AG10803 (cell line): ENCODE measurements at places on chromosomes 2 and 18.

- DNase-seq = no peak
Measured at GRCh38 chr18:54557958-54558357, 33.1 kb upstream of the DYNAP start.

GRCh38 chr18:47286776-47287410 lies 35.4 kb upstream of the SKOR2 start:
- no peak for DNase-seq

DNA sequence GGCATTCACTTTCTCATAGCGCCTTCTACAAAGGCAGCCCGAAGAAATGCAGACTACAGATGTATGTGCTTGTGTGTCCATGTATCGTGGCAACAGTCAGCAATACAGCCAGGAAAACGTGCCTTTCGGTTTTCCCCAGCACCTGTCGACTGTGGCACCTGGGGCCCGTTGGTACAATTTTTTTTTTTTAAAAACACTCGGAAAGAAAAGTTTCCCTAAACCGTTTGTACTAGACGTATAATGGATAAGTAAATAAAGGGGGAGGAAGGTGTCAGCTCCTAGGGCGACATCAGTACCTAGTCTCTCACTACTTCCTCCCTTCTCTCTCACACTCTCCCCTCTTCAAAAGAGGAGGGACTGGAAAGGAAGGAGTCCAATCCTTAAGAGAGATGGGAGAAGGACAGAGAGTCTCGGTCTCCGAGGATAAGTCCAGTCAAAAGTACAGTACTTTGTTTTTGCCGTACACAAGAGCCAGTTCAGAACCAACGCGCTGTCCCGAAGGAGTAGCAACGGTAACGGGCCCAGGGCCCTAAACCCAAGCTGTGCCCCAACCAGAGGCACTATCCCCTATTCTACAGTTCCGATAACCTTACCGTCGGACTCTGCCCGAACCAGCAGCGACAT lies 759 bp downstream of the PPP4R3B start:
- DNase-seq = peak; percentile 68

- no peak for DNase-seq
Measured at GRCh38 chr18:54983791-54984190, 24.5 kb upstream of the CCDC68 start.

GRCh38 chr18:24914171-24914525 lies 437.8 kb downstream of the ZNF521 start:
- DNase-seq = no peak

DNA sequence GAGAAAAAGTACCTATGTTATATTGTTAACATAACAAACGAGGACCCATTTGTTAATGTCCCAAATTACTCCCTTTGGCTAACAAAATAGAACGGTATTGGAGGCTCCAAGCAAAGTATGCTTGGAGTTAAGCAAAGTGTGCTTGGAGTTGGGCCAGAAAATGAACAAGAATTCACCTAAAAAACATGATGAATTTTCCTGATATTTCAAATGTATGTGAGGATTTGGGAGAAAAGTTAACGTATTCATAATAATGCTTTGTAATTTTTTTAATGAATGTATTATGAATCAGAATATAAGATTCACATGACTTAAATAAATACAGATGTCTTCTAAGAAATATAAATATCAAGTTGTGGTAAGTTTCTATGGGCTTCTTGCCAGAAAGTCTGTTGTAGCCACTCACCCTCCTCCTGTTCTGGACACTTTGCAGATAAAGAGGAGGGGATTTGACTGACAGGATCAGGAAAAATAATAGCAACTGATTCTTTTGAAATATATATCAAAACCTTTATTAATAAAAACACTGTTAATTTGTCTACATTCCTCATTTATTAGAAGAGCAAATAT lies 423.7 kb upstream of the MMADHC start:
- no peak for DNase-seq

DNA sequence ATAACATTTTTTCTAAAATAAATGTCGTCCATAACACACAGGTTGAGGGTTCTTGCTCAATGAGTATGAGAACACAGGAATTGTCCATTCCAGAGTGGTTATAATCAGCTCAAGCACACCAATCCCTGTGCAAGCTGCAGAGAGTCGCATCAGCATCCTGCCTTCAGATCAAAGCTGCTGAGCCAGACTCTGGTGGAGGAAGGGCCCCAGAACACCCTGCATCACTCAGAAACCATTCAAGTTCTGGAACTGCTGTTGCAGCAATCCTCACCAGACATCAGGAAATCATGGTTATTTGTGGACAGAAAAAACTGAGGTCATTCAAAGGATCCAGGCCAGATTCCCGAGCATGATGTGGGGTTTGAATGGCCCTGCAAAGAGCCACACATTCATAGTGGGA lies 44.5 kb downstream of the DNER start:
- DNase-seq = no peak

DNA sequence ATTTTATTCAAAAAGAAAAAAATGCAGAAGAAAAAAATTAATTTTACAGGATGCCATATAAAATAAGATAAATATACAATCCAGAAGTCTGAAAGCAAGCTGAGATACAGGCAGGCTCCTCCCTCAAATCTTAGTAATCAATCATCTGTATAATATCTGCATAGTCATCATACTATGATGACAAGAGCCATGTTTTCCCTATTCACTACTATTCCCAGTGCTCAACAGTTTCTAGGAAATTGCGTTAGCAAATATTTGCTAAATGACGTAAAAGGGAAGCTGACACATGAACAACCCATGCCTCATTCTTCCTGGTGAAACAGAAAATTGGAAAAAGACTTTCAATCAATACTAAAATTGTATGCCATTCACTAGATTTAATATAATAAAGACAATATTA lies 793.2 kb downstream of the SUCLG1 start:
- peak; percentile 34 for DNase-seq

- DNase-seq = no peak
Measured at GRCh38 chr2:109434351-109434750, 179.4 kb downstream of the SEPTIN10 start.

DNA sequence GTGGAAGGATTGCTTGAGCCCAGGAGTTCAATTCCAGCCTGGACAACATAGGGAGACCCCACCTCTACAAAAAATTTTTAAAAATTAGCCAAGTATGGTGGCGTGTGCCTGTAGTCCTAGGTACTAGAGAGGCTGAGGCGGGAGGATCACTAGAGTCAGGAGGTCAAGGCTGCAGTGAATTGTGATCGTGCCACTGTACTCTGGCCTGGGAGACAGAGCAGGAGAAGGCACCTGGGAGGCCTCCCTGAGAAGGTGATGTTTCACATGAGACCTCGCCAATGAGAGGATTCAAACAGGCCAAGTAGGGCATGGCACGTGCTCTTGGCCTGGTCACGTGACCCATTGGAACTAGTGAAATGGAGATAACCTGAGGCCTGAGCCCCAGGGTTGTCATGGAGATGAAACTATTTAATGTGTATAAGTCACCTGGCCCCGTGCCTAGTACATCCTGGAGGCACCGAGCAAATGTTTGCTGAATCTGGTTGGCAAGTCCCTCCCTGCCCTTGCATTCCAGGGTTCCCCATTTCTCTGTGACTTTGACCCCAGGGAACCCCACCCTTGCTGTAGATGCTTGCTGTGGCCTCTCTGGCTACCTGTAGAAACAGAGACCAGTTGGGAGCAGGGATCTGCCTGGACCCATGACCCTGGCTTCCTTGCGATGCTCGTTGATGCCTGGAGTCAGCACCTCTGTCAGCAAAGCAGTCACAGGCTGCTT lies 26.1 kb upstream of the ROCK2 start:
- no peak for DNase-seq

- DNase-seq = no peak
Measured at GRCh38 chr2:178188466-178188865, 5.8 kb upstream of the OSBPL6 start.

GRCh38 chr18:47736376-47737140 lies 193.9 kb downstream of the SMAD2 start:
- DNase-seq = no peak

DNA sequence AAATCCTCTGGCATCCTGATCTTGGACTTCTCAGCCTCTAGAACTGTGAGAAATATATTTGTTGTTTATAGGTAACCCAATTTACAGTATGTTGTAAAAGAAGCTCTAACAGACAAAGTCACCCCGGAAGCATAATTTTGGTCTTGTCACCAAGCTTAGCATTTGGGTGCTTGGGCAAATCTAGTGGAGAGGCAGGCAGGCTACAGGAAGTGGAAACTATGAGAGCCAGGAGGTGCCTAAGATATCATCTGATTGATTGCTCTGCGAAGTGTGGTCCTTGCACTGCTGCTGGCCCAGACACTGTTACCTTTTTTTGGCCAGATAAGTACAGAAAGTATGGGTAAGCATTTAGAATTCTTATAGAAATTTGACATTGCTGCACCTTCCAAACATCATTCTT lies 102.9 kb downstream of the CDC42EP3 start:
- DNase-seq = no peak

- no peak for DNase-seq
Measured at GRCh38 chr18:32280188-32280783, 90.4 kb downstream of the MEP1B start.

DNA sequence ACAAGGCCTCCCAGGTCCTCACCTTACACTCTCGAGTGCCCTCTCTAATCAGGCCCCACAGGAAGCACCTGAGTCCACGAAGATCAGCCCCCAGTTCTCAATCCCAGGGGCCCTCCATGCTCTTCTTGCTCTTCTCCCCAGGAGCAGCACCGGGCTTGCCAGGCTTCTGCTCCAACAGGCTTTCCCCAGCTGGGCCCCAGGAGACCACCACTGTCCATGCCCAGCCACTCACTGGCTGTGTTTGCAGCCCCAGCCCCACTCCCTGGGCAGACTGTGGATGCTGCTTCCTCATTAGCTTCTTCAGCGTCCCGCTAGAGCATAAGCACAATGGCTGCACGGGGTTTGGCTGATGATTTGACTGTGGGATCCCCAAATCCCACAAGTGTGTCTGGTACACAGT lies 781.9 kb downstream of the GALR1 start:
- no peak for DNase-seq

DNA sequence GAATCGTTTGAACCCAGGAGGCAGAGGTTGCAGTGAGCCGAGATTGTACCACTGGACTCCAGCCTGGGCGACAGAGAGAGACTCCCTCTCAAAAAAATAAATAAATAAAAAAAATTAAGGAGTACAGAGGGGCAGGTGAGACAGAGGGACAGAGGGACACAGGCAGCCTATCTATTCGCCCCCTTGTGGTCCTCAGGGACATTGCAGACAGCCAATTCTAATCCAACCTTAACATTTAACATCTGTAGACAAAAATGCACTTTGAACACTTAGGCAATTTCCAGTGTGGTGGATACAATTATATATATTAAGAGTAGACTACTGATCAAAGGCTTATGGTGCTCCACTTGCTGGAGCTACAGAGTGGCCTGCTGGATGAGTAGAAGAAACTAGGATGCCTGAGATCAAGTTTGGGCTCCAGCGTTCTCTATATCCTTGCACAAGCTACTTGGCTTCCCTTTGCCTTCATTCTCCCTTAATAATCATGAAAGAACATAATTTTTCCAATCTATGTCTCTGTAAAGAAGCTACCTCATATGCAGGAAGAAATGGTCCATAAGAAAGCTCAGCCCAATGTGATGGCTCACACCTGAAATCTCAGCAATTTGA lies 8.2 kb upstream of the SMARCAL1 start:
- DNase-seq = peak; percentile 47

DNA sequence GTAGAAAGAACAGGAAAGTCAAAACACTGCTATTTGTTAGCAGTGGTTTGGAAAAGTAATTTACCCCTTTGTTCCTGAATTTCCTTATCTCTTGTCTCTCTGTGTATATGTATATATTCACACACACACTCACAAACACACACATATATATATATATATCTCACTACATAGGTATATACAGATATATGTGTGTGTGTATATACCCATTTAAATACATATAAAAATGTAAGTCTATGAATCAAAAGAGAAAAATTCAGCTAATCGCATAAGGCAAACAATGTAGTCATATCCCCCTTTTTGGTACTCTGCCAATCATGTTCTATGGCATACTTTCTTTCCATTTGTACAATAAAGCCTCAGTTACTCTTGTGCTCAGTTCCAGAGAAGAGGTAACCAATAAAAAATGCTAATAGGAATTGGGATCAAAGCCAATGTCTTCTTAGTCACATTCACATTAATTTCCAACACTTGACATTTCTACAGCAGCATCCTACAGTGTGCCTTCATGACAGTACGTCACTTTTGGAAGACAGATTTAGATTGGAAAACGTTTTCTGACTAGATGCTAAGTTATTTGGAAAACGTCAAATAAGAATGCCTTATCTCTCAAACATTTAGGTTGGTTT lies 94.6 kb downstream of the MC4R start:
- DNase-seq = peak; percentile 13

DNA sequence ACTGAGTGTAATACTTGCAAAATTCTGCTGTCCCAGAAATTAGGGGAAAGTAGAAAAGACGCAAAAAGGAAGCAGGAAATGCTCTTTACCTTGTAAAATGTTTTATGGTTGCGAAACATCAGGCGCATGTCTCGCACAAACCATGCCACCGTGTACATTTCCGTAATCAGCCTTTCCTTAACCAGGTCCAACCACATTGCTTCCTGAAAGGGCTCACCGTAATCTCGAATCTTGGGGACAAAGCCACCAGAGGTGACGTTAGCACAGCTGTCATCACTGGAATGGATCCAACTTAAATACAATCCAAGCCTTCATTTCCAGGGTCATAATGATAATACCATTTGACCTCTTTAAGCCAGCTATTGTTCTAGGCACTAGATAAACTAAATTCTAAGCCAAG lies 49.3 kb downstream of the SP110 start:
- DNase-seq = no peak

GRCh38 chr2:213932-214693 lies 49.7 kb downstream of the SH3YL1 start:
- no peak for DNase-seq

- no peak for DNase-seq
Measured at GRCh38 chr18:69588301-69588700, 187.6 kb downstream of the DOK6 start.
